ENCODE measurements at places on chromosomes 16 and 17.

DNA sequence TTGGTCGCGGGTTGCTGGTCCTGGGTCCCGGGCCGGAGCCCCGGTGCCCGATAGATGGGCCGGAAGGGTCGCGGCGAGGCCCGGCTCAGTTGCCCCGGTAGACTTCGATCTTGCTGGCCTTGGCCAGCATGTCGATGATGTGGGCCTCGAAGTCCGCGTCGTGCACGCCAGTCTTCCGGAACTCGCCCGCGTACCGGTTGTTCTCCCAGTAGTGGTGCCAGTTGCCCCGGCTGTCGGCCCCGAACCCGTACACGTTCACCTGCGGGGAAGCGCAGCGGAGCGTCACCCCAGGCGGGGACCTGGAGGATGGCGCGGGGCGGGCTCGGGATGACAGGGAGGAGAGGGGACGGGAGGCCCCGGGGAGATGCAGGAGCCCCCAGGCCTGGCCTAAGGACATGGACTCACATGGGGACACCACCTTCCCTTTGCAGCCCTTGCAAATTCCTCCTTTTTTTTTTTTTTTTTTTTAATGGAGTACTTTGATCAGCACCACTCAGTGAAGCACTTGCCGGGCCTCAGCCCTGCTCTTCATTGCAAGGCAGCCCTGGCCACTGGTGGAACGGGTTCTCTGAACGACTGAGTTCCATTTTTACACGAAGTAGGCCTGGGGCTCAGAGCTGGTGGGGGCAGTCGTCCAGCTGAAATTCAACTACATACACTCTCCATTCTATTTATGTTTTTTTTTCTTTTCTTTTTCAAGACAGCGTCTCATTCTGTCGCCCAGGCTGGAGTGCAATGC, 35.1 kb downstream of the DDX19A start:
- no peak for DNase-seq

- DNase-seq, result no peak
Observed at GRCh38 chr17:68184816-68185436, 62.9 kb upstream of the AMZ2 start.

- no peak for DNase-seq
Observed at GRCh38 chr16:57920215-57920879, 50.6 kb downstream of the CNGB1 start.

- DNase-seq, result no peak
Observed at GRCh38 chr17:63474174-63474573, 2.7 kb upstream of the ACE start.

DNA sequence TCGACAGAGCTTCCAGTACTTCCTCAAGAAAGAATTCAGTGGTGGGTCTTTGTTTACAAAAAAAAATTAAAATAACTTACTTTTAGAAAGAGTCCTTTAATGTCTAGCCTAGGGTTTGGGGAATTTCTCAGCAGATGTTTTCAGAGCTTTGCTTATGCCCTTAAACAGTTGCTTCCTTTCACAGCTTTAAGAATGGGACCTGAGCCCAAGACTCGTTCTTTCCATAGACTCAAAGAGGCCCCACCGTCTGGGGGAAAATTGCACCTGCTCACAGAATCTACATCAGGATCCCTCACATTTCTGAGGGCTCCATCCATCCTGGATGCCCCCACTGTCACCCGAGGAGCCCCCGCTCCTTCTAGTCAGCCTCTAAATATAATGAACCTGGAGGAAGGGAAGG, 60.0 kb downstream of the RGS9 start:
- no peak for DNase-seq

- DNase-seq, result no peak
Observed at GRCh38 chr16:50925758-50926357, 184.0 kb downstream of the CYLD start.

DNA sequence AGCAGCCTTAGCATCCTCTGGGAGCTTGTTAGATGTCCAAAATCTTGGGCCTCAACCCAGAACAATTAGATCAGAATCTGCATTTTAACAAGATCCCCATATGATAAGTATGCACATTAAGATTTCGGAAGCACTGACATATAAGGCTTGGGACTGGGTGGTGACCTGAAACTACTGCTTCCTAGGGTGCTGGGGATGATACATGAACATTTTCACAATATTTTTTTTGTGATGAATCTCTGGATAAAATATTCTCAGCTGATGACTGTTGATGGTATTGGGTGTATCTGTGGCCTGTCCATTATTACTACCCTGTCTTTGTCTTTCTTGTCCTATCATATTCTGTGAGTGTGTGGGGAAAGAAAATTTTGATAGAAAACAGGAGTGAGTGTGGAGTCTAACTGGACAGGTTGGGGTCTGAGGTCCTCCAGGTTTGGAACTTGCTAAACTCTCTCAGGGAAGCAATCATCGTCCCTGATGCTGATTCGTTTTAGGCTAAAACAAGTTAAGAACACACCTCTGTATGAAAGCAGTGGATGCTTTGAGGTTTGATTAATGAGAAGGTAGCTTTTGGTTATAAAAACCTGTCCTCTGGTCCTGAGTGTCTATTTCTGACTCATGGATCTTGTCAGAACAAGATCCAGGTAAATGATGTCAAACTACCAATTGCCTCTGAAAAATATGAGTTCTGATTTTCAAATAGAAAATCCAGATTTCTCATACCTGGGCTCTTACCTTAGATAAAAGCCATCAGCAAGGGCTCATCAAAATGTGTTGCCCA, 23.2 kb downstream of the KRT23 start:
- no peak for DNase-seq

- no peak for DNase-seq
Observed at GRCh38 chr17:27299384-27300049, 5.6 kb downstream of the WSB1 start.

DNA sequence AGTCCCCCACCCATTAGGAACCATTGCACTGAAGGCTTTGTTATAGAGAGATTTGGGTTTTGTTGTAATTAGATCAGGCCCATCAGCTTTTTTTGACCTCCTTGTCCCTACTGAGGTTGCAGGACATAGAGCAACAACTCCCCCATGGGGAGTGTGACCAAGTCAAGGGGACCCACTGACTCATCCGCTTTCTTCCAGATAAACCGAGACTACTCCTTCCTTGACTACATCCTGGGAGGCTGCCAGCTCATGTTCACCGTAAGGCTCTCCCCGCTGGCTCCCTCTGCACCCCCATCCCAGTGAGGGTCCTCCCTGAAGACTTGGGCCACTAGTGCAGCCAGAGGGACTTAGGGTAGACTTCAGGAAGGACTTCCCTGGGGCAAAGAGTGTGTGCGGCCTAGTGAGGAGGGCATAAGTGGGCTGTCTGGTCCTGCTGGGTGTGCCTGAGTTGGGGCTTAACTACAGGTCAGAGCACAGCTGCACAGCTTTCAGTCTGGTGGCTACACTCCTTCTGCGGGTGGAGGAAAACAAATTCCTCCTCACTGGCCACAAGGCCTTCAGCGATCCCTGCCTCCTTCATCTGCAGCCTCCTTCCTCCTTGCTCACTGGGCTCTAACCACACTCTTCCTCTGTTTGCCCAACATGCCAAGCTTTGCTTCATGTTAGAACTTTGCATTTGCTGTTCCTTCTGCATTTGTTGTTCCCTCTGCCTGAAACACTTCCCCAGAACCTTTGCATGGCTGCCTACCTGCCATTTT, 31.0 kb downstream of the CPNE2 start:
- DNase-seq, result no peak

DNA sequence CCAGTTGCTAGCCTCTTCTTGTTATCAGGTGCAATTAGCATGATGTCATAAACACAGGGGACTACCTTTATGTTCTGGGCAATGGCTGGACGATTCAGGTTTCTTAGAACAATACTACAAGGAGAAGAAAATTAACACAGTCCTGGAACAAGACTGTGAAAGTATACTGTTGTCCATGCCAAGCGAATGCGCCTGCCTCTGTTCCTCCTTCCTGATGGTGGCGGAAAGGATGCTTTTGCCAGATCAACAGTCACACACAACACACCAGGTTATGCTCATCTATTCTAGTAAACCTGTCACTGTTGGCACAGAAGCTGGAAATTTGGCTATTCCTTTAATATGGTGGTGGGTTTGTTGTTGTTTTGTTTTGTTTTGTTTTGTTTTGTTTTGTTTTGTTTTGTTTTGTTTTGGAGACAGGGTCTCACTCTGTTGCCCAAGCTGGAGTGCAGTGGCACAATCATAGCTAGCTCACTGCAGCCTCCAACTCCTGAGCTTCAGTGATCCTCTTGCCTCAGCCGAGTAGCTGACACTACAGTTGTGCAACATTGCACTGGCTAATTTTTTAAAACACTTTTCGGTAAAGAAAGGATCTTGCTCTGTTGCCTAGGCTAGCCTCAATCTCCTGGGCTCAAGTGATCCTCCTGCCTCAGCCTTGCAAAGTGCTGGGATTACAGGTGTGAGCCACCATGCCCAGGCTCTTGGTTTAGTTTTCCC, 3.1 kb upstream of the CD300LD start:
- DNase-seq, result no peak

- DNase-seq, result no peak
Observed at GRCh38 chr16:71923941-71924690, 28.8 kb downstream of the IST1 start.

- DNase-seq, result no peak
Observed at GRCh38 chr17:32259586-32259985, 6.0 kb upstream of the RHBDL3 start.

GRCh38 chr17:50026046-50026675, 29.7 kb upstream of the ITGA3 start:
- no peak for DNase-seq

DNA sequence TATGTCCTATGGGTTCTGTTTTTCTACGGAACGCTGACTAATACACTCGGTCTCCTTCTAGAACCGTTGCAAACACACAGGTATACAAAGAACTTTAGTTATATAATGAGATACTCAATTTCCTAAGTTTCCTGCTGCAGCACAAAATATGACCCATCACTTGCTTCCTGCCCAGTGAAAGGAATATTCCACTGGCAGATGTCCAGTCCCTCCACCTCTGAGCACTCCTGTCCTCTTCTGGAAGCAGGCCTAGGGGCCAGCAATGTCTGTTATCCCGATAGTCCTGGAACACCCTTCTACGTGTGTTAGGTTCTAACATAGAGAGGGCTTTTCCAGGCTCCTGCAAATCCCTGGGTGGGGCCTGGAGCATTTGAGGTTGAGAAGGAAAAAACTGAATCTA, 32.7 kb downstream of the ADAMTS18 start:
- DNase-seq, result no peak

DNA sequence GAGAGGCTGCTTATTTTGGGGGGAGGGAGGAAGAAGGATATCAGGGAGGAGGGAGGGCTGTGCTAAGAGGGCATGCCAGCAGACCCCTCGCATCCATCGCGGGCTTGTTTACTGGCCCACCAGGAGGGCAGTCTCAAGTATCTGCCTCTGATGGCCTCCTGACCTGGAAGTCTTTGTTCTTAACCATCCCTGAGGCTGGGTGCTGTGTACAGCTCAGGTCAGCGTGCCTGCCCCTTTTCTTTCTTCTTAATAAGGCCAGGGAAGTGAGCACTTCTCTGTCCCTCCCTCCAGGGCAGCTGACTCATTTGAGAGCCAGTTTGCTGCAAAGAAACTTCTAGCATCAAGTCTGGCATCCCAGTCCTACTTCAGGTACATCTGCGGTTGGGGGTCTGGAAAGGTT, 157.0 kb downstream of the CCDC182 start:
- no peak for DNase-seq

GRCh38 chr17:35568561-35568960, 7.9 kb upstream of the SLFN14 start:
- DNase-seq, result no peak

DNA sequence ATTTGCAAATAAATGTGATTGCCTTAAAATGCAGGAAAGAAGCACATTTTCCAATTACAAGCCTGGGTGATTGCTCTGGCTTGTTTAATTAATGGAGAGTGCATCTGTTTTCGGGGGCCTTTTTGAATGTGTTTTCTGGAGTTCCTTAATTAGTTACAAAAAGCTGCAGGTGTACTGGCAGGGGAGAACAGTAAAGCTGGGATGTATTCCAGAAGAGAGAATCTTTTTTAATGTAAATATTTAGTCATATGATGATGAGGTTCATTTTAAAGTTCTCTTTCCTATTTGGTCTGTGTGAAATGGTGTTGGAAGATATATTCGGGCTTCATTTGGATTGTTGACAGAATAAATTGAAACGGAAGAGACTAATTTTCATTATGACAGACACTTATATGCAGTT, 70.9 kb upstream of the N4BP1 start:
- no peak for DNase-seq

GRCh38 chr16:73064212-73064993, 16.5 kb upstream of the ZFHX3 start:
- no peak for DNase-seq

DNA sequence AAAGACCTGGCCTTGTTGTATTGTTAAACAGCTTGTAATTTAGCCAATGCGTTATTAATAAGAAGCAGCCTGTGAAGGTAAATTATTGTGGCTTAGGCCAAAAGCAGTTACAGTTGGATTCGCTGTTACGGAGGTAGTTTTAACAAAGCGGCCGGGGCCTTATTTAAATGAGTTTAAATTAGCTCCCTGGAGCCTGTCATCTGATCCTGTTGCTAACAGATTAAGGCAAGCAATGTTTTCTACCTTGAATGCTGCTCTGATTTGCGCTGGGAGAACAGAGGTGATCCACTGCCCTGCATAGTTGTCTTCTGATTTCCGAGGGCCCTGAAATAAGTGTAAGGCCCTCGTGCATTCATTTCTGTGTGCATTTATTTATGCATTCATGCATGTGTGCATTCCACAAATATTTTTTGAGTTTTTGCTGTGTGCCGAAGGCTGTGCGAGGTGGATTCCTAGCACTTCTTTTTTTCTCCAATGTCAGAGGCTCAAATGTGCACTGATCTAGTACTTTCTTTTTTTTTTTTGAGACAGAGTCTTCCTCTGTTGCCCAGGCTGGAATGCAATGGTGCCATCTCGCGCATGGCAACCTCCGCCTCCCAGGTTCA, 10.9 kb downstream of the SEC14L5 start:
- DNase-seq, result no peak

DNA sequence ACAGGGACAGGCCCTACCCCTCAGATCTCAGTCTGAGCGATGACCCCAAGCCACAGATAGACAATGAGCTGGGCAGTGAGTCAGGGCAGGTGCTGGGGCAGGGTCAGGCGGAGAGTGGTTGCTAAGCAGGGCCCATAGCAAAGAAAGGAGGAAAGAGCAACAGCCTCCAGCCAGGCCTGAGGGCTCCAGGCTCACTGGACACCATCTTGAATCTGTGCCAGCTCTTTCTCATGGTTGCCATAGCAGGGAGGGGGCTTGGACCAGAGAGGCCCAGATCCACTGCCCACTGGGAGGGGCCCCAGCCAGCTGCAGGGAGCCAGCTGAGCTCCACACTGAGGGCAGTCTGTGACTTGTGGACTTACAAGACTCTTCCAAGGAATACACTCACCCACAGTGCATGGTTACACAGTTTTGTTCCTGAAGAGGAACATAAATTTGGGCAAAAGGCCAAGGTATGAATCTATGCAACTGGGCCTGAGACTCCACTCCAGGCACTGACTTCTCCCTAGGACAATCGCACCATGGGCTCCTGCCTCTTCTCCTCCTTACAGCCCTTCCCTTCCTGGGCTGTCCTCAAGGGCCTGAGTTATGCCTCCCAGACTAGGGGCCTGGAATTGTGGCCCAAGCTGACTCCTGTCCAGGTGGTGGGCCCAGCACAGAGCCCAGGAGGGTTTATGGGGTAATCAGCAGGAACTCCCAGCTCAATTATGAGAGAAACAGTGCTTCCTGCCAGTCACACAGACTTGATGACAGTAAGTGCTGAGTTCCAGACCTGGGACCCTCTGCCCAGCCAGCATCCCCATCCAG, 59.9 kb downstream of the BEAN1 start:
- no peak for DNase-seq

Data from stimulated activated CD8-positive, alpha-beta memory T cell treated with anti-CD3 and anti-CD28 coated beads, Interleukin-7, amount 100 ng/mL, for 1 hour (primary cell).